GM13976 (cell line): ENCODE measurements at places on chromosomes 1 and 21.

- no peak for DNase-seq
Observed at GRCh38 chr1:91701472-91701869, 184.5 kb downstream of the TGFBR3 start.

- DNase-seq: no peak
Observed at GRCh38 chr1:200899015-200899386, 4.3 kb downstream of the INAVA start.

DNA sequence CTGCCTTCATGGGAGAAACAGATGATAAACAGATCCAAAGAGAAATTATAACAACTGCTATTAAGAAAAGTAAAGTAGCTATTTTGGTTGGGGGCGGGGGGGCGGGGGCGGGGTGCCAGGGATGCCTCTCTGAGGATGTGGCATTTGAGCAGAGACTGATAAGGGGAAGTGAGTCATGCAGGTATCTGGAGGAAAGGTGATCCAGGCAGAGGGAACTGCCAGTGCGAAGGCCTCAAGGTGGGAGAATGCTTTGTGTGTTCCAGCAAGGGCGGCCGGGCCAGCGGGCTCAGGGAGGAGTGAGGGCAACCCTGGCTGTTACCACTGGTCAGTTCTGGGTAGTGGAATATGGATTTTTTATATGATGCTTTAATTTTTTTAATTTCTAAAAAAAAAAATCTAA lies 7.0 kb upstream of the TNFRSF1B start:
- DNase-seq: no peak

GRCh38 chr1:223419561-223419960 lies 26.3 kb downstream of the CCDC185 start:
- no peak for DNase-seq

- DNase-seq: no peak
Observed at GRCh38 chr21:44418876-44419230, 36.5 kb upstream of the LRRC3 start.

DNA sequence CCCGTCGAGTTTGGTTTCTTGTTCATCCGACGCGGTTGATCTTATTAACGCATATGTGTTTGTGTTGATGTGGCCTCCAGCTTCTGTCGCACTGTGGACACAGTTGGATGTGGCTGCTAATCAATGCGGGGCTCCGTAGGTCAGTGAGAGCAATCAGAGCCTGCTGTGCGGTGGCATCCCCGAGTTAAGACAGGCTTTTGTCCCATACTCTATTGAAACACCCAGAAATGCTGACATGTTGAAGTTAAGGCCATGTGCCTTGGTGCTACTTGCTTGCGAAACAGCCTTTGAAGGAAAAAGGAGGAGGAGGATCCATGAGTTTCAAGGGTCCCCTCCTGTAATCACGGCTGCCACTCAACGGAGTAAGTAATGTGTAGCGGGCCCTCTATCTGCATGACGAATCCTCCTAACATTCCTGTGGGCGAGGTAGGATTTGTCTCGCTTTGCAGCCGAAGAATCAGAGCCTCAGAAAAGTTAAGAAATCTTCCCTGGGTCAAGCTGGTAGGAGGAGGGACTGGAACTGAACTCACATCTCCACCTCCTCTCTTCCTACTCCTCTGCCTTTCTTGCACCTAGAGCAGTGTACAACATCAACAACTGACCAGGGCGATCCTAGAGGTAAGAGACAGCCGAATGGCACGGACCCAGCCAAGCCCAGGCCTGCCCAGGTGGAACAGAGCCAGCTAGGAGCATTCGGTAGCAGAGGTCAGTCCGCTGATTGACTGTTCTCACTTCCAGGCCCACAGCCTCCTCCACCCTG lies 19.5 kb downstream of the PDE9A start:
- no peak for DNase-seq
